ENCODE measurements at places on chromosomes 3 and 15.

- DNase-seq = peak; percentile 72
Measured at GRCh38 chr15:67715170-67715569, 110.1 kb upstream of the SKOR1 start.

DNA sequence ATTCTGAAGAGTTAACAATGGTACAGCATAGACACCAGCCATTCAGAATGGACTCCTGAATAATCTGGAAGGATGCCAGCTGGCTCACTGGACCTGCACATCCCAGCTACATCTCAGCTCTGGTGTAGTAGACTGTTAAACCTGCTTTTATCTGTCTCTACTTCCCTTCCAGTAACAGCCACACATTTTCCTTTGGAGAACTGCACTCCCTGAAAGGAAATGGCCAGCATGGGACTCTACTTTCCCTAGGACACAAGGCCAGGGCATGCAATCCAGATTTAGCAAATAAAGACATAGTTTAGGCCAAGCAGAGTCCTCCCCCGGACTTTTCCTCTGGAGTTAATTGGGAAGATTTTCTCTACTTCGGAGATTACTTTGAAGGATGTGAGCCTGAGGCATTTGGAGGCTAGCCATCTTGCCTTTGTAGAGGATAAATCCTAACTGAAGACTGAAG, 82.7 kb upstream of the TCF12 start:
- peak; percentile 65 for DNase-seq

GRCh38 chr3:104578558-104578957, 788.2 kb upstream of the ALCAM start:
- no peak for DNase-seq

DNA sequence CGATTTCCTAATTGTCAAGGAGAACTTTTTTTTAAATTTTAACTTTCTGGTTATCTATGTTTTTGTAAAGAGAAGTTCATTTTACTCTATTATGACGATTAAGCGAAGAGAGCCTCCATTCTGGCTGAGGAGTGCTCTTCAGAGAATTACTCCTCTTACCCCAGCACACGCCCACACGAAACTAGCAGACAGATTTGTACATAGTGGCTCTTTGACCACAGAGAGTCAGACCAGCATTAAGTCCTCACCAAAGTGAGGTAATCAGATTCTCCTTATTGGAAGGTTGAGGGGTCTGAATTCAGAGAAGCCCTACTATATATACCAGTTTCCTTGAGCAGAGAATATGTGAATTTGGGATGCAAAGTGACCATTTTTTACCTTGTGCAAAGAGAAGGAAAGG, 204.8 kb upstream of the TSC22D2 start:
- no peak for DNase-seq

GRCh38 chr3:55204417-55204816, 276.6 kb upstream of the LRTM1 start:
- no peak for DNase-seq

GRCh38 chr3:38005076-38006020, 14.8 kb downstream of the VILL start:
- DNase-seq = peak; percentile 99

GRCh38 chr3:29335943-29336342, 55.1 kb downstream of the RBMS3 start:
- DNase-seq = no peak

DNA sequence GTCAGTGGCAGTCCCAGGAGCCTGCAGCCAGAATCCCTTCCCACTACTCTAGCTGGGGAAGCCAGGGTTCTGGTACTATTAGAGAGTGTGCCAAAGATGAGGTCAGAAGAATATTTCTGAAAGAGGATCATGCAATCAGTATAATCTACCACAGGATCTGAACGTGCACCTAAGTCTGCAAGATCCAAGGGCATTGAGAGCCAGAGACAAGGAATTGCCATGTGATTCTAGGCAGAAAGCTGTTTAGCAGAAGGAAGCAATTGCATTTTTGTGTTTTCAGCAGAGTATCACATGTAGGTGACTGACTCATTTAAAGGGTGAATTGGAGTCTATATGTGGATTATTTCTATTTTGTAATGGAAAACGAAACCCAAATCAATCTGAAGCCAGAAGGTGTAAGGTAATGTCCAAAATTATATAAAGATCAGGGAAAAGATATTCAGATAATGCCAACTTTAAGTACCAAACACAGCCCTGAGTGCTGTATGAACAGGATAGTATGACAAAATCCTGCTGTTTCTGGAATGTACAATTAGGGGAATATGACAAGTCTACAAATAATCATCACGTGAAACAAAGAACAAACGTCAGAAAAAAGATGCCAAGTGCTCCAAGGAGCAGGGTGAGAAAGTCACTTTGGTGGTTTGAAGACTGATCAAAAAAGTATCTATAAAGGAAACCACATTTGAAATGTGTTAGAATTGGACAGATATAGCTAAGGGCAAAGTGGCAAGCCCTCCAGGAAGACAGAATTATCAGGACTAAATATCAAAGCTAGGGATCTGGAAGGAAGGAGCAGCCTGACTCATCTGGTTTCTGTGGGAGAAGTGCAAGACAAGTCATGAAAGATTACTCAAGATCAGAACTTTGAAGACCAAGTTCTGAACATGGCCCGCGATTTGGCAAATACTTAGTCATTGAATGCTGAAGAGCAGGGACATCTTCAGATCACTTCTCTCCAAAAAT, 1036.6 kb downstream of the NTRK3 start:
- DNase-seq = no peak

DNA sequence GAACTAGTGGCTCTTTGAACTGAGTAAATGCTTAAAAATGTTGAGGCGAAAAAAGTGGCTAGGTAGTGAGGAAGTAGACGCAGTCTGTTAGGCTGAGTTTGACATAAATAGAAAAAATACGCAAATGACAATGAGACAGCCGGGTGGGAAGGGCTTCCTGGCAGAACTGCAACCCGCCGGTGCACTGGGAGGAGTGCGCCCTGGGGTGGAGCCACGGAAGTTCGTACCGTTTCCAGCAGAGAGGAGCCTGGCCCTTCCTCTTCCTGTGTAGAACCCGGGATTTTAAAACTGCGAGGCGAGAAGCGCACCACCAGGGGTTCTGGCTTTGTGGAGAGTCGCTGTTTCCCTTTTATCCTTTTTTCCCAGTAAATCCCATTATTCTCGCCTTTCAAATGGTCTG, 602.6 kb downstream of the PYDC2 start:
- DNase-seq = no peak

- DNase-seq = no peak
Measured at GRCh38 chr15:25065876-25066275, 111.1 kb downstream of the SNRPN start.

GRCh38 chr3:10242182-10243065, 5.8 kb upstream of the TATDN2 start:
- DNase-seq = no peak

DNA sequence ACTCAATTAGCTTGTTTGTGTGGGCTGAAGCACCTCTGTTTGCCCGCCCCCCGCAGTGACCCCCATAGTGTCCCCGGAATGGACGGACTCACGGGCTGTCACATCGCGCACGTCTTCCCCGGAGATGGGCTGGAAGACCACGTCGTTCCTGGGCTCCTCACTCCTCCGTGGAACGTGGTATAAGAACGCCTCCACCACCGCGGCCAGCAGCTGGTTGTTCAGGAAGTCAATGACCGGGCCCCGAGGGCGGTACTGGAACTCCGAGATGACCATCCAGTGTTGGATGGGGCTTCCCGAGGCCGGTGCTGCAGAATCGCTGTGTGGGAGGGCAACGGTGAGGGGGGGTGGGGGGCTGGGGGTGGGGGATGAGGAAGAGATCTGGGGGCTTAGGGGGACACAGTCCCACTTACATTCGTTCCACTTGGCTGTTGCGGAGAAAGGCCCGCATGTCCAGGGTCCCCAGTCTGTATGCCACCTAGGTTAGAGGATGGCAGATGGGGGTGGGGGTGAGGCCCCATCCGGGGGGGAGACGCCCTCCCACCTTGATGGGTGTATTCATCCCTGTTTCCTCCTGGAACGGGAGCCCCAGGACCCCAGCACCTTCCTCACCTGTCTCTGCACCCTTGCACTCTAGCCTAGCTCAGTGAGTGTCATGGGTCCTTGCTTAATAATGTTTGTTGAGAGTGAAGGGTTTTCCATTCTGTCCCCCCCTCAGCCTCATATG, 30.2 kb downstream of the MUC20 start:
- no peak for DNase-seq

DNA sequence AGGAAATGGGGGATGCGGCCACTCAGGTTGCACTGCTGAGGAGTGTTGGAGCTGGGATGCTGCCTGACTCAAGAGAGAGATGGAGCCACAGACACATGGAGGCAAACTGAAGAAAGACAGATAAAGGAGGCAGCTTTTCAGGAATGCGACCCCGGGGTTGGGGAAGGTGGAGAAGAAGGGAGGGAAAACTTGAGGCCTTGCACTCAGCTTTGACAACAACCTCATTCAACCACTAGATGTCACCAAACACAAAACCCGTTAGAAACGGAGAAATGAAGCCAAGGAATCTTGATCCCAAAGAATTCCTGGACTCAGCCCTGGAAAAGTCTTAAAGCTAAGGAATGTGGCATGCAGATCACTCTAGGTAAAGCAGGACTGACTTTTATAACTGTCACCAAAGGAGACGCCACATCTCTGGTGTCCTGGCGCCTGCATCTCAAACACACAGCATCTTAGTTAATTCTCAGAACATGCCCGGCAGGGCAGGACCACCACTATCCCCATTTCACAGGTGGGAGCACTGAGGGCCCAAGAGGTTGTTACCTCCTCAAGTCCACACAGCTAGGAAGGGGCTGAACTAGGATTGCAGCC, 59.6 kb upstream of the LMCD1 start:
- peak; percentile 56 for DNase-seq

- DNase-seq = no peak
Measured at GRCh38 chr3:156981005-156981404, 154.9 kb downstream of the LEKR1 start.

- DNase-seq = no peak
Measured at GRCh38 chr3:125643172-125643571, 47.9 kb upstream of the OSBPL11 start.

GRCh38 chr3:151835751-151836525, 22.0 kb downstream of the AADAC start:
- DNase-seq = no peak

DNA sequence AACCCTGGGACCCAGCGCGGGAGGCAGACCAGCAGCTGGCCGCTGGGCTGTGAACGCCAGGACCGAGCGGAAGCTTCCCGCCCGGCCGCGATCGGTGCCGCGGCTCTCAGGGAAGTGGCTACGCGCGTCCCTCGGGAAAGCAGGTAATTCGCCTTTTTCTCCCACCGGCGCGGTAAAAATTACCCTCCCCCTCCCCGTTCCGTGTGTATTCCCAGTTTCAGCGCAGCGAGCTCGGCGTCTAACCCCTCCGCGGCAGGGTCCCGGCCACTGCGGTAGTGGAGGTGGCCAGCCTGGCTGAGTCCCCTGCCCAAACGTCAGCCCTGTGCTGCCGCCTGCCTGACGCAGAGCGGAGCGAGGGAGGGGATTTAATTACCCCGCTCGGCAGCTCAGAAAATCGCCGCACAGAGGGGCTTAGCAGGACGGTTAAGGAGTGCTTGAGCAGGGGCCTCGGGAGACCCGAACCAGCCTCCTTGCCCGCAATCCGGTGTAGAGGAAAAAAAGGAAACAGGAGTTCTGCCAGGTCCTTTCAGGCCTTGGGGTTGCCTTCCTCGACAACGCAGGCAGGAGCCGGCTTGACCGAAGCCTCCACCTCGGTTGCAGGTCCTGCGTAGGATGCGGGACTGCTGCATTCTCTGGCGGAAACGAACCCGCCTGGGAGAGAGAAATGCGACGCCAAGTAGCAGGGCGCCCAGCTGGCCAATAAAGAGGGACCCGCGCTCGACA, 2.9 kb downstream of the GATA2 start:
- DNase-seq = no peak

Measured in globus pallidus (tissue), 1 donor.